Activated CD4-positive, alpha-beta T cell treated with anti-CD3 and anti-CD28 coated beads for 1 hour (primary cell): ENCODE measurements at places on chromosomes 12 and 14.

DNA sequence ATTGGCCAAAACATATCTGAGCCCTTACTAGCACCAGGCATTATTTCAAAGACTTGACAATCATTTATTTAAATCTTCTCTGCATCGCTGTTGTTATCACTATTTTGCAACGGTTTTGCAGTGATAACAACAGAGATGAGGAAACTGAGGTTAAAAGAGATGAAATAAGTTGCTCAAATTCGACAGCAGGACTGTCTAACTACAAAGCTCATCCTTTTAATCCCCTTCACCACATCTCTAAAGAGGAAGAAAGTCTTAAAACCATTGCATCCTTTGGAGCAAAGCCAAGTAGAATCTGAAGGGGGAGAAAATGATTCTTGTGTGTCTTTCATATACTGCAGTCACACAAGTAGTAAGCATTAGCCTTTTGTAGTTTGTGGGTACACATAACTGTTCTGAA is 14.8 kb upstream of the ETNK1 start:
- DNase-seq, result no peak

- no peak for DNase-seq
Measured at GRCh38 chr14:104878582-104878981, 13.5 kb downstream of the CEP170B start.

DNA sequence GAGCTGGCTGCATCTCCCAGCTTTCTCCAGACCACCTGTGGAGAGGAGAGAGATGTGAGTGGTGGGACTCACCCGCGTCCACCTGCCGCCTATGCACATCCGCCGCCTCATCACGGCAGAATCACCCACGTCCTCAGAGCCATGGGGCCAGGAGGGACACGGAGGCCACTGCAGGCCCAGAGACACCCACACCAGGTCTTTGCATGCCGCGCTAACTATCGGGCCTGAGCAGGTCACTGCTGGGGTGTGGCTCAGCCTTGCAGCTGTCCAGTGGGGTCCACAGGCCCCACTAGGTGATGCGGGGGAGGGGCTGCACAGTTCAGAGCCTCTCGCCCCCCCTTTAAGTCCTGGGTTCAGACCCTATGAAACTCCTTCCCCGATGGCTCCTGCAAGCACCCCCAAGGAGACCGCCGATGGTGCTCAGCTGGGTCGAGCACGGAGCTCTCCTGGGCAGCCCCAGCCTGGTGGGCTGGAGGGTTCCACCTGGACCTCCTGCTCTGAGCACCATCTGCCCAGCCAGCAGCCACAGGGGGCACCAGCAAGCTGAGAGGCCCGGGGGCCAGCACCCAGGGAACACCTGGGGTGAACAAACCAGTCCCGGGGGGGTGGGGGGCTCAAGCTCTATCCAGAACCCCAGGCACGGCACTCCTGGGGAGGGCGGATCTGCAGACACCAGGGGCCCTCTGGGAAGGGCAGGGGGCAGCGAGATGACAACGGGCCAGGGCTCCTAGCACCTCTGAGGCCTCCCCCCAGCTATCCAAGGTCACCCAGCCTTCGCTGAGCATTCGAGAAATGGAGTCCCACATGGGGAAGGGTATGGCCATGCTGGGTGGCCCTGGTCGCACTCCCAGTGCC is 34.3 kb downstream of the CCNK start:
- no peak for DNase-seq

GRCh38 chr12:126908765-126909142 is 1358.2 kb upstream of the TMEM132C start:
- no peak for DNase-seq

DNA sequence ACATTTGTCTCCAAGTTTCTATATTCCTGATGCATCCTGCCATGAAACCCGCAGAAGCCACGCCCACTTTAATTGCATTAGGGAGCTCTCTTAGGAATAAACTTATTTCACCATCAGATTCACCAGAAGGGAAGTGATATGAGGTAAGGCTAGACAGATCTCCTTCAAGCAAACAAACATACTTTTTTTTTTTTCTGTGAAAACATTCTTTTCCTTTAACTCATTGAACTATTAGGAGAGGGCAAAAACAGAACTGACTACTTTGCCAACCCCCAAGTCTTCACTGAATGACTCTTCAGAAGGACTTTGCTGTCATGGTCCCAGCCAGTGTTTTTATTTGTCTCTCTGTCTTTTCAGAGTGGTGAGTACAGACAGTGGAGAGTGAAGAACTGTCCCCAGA is 48.4 kb downstream of the GTF2A1 start:
- DNase-seq, result no peak

DNA sequence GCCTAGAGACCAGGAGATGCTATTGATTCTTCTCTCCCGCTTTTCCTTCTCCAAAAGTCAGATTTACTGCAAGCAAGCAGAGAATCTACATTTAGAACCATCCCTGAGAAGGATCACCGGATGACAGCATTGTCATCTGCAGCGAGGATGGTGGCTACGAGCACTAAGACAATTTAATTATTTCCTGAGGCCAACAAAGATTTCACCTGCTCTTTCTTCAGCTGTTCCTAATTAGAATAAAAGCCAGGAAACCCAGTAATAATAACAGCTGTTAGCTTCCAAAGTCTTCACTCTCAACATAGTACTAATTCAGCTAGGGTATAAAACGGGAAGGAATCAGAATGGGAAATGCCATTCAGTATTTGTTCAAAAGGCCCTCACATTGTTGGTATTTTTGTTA is 53.3 kb downstream of the TMTC1 start:
- no peak for DNase-seq

GRCh38 chr12:93229494-93230325 is 148.0 kb upstream of the NUDT4 start:
- DNase-seq, result no peak

DNA sequence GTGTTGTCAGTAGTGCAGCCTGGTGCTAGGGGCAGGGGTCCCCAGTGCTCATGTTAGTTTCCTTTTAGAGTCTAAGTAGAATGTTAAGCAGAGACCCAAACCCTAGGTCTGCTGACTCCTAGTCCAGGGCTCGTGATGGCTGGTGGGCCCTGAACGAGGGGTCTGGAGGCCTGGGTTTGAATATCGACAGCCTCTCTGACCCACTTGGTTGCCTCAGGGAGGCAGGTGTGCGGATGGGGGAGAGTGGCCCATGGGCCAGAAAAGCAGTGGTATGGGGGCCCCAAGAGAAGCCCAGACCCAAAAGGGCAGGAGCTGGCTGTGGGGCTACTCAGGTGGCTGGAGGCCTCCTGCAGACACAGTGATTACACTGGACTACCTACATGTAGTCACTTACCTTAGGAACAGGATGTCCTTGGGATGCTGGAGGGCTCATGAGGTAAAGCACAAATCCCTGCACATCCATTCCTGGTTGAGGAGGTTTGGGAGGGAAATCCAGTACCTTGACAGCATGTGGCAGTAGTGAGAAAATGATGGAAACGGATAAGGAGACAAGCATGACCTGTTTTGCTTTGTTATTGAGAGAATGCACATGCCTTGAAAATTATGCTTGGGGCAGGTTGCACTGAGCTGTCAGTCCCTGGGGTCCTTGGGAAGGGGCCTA is 1.7 kb upstream of the SLC25A29 start:
- DNase-seq, result no peak

GRCh38 chr14:98119739-98120138 is 1152.3 kb downstream of the BCL11B start:
- no peak for DNase-seq

- no peak for DNase-seq
Measured at GRCh38 chr12:29796823-29797263, 13.1 kb upstream of the TMTC1 start.

- no peak for DNase-seq
Measured at GRCh38 chr12:12230275-12230674, 36.6 kb downstream of the LRP6 start.

DNA sequence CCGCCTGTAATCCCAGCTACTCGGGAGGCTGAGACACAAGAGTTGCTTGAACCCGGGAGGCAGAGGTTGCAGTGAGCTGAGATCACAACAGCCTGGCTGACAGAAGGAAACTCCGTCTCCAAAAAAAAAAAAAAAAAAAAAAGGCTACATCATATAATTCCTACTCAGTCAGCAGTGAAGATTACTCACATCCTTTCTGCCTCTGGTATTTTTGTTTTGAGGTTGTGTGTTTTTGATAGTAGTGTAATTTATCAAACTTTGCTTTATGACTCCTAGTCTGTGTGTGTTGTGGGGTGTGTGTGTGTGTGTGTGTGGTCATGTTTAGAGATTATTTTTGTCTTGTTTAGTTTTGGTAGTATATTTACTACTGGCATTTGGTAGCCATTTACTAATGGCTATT is 29.8 kb upstream of the DLGAP5 start:
- no peak for DNase-seq

GRCh38 chr14:49505041-49505766 is 81.0 kb downstream of the RPS29 start:
- no peak for DNase-seq

DNA sequence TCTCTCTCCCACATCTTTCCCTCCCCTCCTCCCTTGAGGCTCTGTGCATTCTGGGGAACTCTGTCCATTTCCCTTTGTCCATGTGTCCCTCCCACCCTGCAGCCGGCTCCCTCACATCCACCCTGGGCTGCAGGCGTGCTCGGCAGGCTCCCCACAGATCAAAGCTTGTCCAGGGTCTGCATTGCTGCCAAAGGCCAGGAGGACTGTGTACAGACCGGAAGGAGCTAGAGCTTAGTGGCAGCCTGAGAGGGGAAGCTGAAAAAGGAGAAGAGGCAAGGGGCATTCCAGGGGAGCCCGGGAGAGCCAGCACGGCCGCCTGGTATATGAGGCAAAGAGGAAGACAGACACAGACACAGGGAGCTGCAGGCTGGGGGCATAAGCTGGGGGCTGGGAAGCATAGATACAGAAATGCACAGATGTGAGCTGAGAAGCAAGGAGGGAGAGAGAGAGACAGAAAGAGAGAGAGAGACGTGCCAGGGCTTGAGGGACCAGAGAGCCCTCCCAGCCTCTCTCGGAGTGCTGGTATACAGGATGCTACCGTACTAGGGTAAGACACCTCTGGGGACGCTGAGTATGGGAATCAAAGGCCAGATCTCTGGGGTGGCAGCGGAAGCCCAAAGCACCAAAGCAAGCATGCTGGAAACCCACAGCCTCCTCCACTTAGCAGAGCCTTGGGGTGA is 3.3 kb downstream of the CD4 start:
- DNase-seq, result no peak

- no peak for DNase-seq
Measured at GRCh38 chr14:60736494-60736893, 1.9 kb downstream of the MNAT1 start.

DNA sequence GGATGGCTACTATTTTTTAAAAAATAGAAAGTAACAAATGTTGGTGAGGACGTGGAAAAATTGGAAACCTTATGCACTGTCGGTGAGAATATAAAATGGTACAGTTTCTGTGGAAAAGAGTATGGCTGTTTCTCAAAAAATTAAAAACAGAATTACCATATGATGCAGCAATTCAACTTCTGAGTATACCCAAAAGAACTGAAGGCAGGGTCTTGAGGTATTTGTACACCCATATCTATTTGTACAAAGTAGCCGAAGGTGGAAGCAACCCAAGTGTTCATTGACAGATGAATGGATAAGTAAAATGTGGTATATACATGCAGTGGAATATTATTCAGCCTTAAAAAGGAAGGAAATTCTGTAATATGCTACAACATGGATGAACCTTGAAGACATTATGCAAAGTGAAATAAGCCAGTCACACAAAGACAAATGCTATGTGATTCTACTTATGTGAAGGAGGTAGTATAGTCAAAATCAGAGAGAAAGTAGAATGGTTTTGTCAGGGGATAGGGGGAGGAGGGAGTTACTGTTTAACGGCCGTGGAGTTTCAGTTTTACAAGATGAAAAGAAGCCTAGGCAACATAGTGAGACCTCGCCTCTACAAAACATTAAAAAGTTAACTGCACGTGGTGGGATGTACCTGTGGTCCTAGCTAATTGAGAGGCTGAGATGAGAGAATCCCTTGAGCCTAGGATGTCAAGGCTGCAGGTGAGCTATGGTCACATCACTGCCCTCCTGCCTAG is 38.4 kb upstream of the CCT2 start:
- no peak for DNase-seq

- DNase-seq, result no peak
Measured at GRCh38 chr12:127785540-127785939, 481.4 kb upstream of the TMEM132C start.

- no peak for DNase-seq
Measured at GRCh38 chr14:88983755-88984154, 159.3 kb downstream of the TTC8 start.
